ENCODE measurements at places on chromosomes 2 and 18.
A peak's percentile ranks its signal among the peaks of the same experiment; 100 is the strongest.

- DNase-seq, result no peak
Measured at GRCh38 chr2:17628349-17629261, 88.1 kb downstream of the VSNL1 start.

GRCh38 chr2:143698352-143698751, 569.1 kb downstream of the ARHGAP15 start:
- DNase-seq, result no peak

GRCh38 chr2:96267159-96267971, 1.3 kb downstream of the CIAO1 start:
- DNase-seq, result peak; percentile 50

- DNase-seq, result no peak
Measured at GRCh38 chr2:216927163-216927562, 67.3 kb upstream of the TNP1 start.

GRCh38 chr2:160068906-160069305, 6.5 kb upstream of the PLA2R1 start:
- DNase-seq, result no peak

DNA sequence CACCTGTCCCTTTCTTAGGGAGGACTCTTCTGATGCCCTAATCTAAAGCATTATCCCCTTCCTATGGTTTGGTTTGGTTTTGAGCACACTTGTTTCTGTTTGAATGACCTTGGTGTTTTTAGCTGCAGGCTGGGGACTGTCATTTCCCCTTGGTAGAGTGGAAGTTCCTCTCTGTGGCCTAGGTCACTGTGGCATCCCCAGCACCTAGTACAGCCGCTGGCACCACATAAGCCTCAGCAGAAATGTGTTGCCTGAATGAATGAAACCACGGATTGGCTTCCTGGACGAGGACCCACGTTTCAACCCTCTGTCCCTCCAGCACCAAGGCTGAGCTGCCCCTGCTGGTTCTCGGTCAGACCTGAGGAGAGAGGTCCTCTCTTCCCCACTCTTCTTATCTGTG, 159.9 kb downstream of the CTIF start:
- no peak for DNase-seq

DNA sequence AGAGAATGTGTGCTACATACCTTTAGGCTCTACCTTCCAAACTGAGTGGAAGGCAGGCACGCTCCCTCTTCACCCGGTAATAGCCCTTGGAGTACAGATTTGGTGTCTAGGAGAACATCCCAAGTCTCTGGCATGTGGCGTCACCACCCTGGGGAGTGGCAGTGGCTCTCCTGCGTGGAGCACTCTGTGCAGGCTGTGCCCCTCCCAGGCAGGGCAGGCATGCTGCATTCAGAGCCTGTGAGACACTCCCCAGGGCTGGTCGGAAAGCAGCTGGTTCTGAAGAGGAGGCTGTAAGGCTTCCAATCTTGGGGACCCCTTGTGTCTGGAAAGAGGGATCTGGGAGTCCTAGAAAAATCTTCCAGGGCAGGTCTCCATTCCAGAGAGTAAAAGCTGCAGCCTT, 193.3 kb downstream of the ANKRD30B start:
- DNase-seq, result no peak

DNA sequence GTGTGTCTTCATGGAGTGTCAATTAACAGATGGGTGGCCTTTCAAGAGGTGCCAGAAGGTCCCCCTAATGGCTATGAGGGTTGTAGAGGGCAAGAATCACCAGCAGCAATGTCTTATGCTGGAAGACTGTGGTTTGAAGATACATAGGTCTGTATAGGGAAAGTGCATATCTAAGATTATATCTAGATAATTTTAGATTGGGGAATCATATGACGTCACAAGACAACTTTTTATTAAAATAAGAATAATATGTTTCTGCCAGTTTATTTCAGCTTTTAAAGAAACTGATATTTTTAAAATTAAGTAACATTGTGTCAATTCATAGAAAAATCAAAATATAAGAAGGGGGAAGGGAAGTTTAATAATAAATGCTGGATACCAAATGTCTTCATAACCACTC, 162.3 kb downstream of the TTN start:
- no peak for DNase-seq

DNA sequence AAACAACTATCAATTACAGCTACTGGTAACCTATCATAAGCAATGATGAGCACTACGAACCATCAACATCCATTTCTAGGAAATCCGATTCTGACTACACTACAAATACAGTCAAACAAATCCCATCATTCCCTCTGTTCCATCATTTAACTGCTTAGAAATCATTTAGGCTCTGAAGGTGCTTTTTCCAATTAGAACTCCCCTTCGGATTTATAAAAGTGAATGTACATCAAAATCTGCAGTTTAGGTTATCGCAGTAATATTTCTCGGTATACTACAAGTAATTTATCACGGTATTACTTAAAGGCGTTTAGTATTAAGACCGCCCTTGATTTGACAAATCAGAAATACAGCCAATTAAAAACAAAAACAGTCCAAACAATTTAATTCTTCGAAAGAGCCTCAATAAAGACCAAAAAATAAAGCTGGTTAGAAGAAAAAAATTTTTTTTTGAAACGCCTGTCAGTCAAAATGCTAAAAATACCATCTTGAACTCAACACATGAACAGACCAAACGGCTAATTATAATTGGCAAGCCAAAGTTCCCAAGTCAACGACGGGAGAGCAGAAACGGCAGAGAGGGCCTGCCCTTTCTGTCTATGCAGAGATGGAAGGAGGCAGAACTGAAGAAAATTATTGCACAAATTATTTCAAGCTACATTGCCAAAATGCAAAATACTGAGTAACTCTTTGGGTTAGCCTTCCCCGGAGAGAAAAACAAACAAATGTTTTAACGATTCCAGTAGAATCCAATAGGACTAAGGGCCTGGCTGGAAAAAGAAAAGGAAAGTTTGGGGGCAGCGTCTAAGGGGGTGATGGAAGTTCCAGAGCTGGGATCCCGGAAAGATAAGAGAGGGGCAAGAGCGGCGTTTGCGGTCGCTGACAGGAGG, 1.2 kb downstream of the VPS54 start:
- DNase-seq, result no peak

GRCh38 chr2:99834426-99834825, 308.0 kb downstream of the AFF3 start:
- no peak for DNase-seq

GRCh38 chr2:203238292-203238703, 520 bp upstream of the CYP20A1 start:
- no peak for DNase-seq

Measured in CD4-positive, alpha-beta T cell treated with Interleukin-10 for 1 hour (primary cell).